Keratinocyte (primary cell): ENCODE measurements at places on chromosomes 4 and X. TPM values are rescaled to one million over a fixed set of nuclear protein-coding genes. Genes with fewer than 3 reads are reported as not detected.

- DNase-seq, result no peak
Measured at GRCh38 chr4:40842725-40843423, 93.1 kb downstream of the NSUN7 start.

DNA sequence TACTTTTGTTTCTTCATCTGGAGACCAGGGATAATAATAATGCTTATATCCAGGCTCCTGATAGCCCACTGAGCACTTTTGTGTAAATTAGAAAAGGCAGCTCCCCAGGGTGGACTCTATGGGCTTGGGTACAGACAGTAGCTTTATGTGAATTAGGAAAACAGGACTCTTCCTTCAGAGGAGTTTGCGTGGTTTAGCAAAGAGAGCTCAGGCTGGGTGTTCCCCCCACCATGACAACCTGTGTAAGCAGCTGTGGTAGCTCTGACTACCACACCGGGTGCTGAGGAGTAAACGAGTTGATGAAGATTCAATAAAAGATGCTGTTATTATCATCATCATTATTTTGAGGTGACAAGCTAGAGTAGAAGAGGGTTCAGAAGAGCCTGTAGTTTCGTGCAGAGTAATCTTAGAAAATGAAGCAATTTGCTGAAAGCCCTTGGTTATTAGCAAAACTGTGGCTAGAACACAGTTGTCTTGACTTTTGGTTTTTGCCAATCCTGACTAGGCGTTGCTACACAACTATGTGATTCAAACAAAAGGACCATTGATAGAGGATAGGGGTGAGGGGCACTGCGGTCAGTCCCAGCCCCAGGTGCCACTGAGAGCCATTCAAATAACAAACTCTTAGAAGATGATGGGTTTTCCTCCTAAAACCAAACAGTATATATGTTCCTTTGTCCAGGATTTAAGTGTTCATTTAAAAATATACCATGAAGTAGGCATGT, 60.6 kb upstream of the LIMCH1 start:
- no peak for DNase-seq

Gene ENOPH1
- polyA plus RNA-seq, result 17.6 to 29.4 TPM (median 20.9 TPM) in 3 replicates

- no peak for DNase-seq
Measured at GRCh38 chr4:113776679-113777078, 15.1 kb upstream of the CAMK2D start.

Gene BRS3
- not detected in 3 replicates for polyA plus RNA-seq

Gene PLP1
- polyA plus RNA-seq, result not detected in 3 replicates

Gene CDKN2AIP
- 10.3 to 13.6 TPM (median 10.3 TPM) in 3 replicates for polyA plus RNA-seq

Gene INTU
- polyA plus RNA-seq, result 1.8 to 7.0 TPM (median 5.0 TPM) in 3 replicates

Gene TMEM154
- 41.9 to 106 TPM (median 52.5 TPM) in 3 replicates for polyA plus RNA-seq

GRCh38 chrX:66042307-66043077, 2.6 kb upstream of the VSIG4 start:
- DNase-seq, result no peak

DNA sequence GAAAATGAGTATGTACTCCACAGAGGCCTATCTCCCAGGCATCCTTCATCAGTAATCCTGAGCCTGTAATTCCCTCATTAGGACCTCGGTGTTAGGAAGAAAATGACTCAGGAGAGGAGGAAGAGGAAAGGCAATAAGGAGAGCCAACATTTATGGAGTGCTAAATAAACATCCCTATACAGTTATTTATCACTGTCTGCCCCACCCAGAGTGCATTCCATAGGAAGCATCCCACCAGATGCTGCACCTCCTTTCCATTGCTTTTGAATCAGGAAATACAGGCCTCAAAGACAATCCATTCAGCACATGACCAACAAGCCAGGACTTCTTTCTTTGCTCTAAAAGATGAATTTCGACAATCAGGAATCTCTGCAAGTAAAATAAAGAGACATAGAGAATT, 47.6 kb downstream of the USP38 start:
- DNase-seq, result no peak

GRCh38 chr4:182975806-182976205, 58.6 kb upstream of the DCTD start:
- DNase-seq, result peak; percentile 83

DNA sequence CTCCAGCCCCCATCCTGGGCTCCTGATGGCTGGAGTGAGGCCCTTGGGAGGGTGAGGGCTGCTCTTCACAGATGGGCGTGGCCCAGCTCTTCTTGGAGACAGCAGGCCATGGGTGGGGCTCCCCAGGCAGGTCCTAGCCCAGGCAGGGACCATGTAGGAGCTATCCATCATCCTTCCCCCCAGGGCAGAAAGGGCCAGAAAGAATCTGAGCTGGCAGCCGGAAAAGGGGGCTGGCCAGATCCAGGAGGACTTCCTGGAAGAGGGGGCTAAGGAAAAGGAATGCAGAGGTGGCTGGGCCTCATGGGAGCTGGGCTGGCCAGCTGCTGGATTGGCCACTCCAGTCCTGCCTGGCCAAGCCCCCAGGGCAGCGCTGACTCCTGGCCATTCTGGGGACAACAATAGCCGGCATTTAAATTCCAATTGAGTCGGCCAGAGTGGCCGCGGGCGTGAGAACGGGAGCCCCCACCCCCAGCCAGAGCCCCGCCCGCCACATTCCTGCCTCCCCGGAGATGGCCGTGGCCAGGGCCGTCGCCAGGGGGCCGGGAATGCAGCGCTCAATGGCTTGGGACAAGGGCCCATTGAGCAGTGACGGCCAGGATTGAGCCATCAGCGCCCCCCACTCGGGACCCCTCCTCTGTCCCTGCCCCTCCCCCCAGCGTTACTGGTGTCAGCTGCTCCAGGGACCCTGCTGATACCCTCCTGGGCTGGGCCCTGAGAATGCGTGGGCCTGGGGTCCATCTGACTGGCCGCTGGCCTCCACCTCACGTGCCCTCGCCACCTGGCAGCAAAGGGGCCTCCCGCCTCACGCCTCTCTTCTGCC, 15.1 kb upstream of the FGFR3 start:
- peak; percentile 75 for DNase-seq

Gene TRO
- polyA plus RNA-seq, result 0.71 to 1.5 TPM (median 0.79 TPM) in 3 replicates

- DNase-seq, result peak; percentile 17
Measured at GRCh38 chr4:5812506-5813229, 80.2 kb downstream of the CRMP1 start.

GRCh38 chr4:177187371-177187770, 122.3 kb upstream of the NEIL3 start:
- DNase-seq, result no peak

DNA sequence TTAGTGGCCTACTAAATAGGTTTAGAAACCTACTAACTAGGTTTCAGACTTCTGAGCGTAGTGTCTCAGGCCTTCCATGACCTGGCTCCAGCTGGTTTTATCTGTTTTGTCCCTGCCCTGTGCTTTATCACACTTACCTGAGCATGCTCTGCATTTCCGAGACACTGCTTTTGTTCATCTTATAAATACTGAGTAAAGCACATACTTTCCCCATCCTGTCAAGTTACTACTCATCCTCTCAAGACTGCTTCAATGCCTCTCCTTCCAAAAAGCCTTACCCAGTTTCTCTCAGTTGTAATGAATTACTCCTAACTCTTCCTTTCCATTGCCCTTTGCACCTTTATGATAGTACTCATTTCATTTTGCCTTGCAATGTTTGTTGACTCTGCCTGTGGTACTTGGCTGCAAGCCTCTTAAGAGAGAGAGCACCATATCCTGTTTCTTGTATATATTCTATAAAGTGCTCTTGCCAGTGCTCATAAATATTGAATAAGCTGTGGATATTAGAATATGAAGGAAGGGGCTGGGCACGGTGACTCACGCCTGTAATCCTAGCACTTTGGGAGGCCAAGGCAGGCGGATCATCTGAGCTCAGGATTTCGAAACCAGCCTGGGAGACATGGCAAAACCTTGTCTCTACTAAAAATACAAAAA, 34.4 kb downstream of the SLAIN2 start:
- peak; percentile 26 for DNase-seq

Gene SCML2
- 0.55 to 1.1 TPM (median 0.64 TPM) in 3 replicates for polyA plus RNA-seq

- no peak for DNase-seq
Measured at GRCh38 chrX:130718137-130718536, 184.9 kb downstream of the ENOX2 start.

Gene MAB21L2
- not detected in 3 replicates for polyA plus RNA-seq

Gene NUP62CL
- polyA plus RNA-seq, result 1.2 to 2.6 TPM (median 1.6 TPM) in 3 replicates

Gene SPANXA1
- not detected in 3 replicates for polyA plus RNA-seq

DNA sequence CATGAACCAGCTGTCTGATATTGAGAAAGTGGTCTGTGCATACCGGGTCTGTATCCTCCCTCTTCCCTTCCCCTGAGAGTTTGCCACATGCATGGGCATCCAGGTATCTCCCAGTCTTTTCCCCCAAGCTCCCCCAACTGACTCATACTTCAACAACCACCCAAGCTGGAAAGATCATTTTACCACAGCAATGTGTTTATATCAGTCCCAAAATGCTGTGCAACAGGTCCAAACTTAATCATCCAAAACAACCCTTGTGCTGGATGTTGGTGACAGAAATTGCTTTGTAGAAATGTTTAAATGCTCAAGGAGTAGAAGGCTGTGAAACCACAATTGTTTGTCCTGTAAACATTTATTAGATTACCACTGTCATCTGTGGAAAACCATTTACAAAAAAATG, 286.8 kb upstream of the KLF3 start:
- DNase-seq, result no peak

DNA sequence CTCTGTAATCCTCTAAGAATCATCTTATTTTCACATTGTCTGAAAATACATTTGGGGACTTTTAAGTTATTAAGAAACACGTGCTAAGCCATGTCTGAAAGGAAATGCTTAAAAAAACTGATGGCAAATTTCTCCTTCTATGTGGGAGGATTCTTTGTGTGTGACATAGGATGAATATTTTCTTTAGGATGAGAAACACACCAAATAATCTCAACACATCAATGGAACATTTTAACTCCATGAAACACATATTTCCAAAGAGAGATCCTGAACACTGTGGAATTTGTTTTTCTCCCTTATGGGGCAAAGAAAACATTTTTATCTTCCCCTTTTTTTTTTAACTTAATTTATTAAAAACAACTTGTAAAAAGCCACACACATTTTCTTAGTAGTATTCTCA, 153.8 kb upstream of the ANKRD50 start:
- DNase-seq, result no peak

Gene STK32B
- polyA plus RNA-seq, result 1.4 to 6.7 TPM (median 3.4 TPM) in 3 replicates

DNA sequence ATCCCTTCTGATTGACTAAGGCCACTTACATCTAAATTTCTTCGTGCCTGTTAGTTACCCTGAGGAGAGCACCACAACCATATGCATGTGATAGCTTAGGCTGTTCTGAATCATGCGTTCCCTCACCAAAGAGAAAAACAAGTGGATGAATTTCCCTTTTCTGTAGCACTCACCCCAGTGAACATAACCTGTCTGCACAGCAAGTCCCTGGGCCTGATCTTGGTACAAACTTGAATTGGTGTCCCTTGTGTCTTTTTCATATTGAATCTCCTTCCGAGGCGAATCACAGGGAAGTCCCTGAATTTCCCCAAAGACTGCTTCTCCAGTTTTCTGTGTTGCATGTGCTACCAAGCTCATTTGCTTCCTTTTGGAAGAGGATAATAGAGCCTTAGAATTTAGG, 100.4 kb downstream of the KLHL8 start:
- DNase-seq, result no peak

- DNase-seq, result no peak
Measured at GRCh38 chr4:139892973-139893736, 227.5 kb downstream of the MGST2 start.

Gene TAF7L
- polyA plus RNA-seq, result 0.06 to 0.26 TPM (median 0.13 TPM) in 3 replicates

DNA sequence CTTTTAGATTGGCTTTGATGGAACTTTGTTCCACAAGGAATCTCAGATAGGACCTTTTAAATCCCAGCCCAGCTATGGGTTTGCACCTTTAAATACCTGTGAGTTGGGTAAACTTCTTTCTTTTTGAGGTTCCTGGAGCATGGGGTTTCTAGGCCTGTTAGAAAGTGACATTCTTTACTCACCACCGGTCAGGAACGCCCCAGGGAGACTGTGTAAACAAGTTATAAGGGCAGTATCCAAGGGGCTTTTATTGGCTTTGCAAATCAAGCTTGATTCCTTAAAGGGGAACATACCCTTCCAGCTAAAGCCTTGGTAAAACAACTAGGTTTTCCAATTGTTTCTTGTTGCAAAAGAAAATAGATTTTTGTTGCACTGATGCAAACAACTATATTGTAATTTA, 93.4 kb downstream of the TENT5D start:
- no peak for DNase-seq

GRCh38 chr4:17230727-17231126, 281.2 kb downstream of the QDPR start:
- DNase-seq, result no peak

DNA sequence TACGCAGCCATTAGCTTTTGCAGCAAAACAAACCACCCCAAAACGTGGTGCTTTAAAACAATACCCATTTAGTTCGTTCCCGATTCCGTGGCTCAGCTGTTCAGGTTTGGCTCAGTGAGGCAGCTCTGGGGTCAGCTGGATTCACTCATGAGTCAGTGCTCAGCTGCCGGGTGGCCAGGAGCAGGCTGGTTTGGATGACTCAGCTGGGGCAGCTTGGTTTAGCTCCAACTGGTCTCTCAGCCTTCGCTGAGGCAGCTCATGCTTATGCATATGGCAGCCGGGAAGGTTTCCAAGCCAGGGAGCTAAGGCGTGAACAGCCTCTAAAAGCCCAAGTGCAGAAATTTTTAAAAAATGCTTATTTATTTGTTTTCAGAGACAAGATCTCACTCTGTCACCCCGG, 13.3 kb upstream of the CD99 start:
- peak; percentile 42 for DNase-seq

Gene MAGEA10
- polyA plus RNA-seq, result not detected in 3 replicates

- DNase-seq, result no peak
Measured at GRCh38 chrX:113741744-113742143, 842.1 kb upstream of the HTR2C start.

DNA sequence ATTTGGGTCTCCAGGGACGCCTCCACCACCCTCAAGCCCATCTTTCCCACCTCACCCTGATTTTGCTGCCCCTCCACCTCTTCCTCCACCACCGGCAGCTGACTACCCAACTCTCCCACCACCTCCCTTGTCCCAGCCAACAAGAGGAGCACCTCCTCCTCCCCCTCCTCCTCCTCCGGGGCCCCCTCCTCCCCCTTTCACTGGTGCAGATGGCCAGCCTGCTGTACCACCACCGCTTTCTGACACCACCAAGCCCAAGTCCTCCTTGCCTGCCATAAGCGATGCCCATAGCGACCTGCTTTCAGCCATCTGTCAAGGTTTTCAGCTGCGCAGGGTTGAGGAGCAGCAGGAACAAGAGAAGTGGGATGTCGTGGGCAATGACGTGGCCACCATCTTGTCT, 32.4 kb upstream of the ZNF81 start:
- DNase-seq, result no peak

GRCh38 chrX:124862301-124862700, 457.4 kb upstream of the TEX13C start:
- DNase-seq, result no peak

Gene ELOVL6
- 36.5 to 65.9 TPM (median 55.4 TPM) in 3 replicates for polyA plus RNA-seq
